ENCODE measurements at places on chromosomes 3 and 15. TPM values are rescaled to one million over a fixed set of nuclear protein-coding genes. Genes with fewer than 3 reads are reported as not detected.

DNA sequence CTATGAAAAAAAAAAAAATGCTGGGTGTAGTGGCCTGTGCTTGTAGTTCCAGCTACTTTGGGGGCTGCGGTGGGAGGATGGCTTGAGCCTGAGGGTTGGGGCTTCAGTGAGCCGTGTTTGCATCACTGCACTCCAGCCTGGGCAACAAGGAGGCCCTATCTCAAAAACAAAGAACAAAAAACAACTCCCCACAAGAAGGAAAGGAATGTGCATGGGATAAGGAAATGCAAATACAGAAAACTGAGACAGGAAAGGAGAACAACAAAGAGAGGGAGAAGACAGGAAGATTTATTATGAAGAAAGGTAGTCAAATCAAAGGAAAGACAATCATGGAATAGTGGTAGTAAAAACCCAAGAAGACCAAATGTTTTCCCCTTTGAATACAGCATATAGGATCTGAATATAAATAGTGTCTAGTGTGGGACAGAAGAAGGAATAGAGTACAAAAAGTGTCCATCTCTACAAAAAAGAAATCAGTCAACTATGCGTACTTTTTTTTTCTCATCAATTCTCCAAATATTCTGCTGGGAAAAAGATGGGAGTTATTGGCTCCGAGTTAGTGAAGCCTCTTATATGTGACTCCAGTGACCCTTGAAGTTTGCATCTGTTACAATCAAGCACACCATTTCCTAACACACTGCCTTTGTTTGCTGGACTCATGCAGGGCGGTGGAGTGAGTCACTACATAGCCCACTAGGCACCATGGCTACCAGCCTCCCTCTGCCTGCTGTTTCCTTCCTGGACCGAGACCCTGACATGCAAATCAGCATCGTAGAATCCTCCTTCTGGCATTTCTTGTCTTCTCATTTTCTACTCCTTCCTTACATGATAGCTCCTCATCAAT, 101.2 kb upstream of the PTX3 start:
- peak; percentile 92 for DNase-seq

DNA sequence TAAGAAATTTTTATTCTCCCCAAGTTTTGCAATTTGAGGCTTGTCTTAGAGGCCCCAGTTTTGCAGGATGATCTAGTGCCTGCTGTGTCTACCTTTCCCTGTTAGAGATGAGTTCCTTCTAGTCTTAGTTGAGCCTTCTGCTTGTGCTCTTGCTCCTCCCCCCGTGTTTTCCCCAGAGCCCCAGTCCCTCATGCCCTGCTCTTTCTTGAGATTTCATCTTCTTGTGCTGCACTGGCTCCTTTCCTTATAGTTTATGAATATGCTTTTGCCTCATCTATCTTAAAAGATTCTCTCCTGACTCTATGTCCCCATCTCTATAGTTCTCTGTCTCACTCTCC, 4.7 kb downstream of the GAP43 start:
- no peak for DNase-seq

Gene ISG20
- total RNA-seq, result 13.3 TPM

GRCh38 chr3:21055015-21055414, 696.0 kb downstream of the ZNF385D start:
- no peak for DNase-seq

Gene RETNLB
- not detected for total RNA-seq

Measured in Daoy (cell line).